Thoracic aorta (tissue), 2 donors: ENCODE measurements at places on chromosomes 3 and 15. TPM values are rescaled to one million over a fixed set of nuclear protein-coding genes. Genes with fewer than 3 reads are reported as not detected.

The CIP2A gene
- 5.9 TPM for total RNA-seq

DNA sequence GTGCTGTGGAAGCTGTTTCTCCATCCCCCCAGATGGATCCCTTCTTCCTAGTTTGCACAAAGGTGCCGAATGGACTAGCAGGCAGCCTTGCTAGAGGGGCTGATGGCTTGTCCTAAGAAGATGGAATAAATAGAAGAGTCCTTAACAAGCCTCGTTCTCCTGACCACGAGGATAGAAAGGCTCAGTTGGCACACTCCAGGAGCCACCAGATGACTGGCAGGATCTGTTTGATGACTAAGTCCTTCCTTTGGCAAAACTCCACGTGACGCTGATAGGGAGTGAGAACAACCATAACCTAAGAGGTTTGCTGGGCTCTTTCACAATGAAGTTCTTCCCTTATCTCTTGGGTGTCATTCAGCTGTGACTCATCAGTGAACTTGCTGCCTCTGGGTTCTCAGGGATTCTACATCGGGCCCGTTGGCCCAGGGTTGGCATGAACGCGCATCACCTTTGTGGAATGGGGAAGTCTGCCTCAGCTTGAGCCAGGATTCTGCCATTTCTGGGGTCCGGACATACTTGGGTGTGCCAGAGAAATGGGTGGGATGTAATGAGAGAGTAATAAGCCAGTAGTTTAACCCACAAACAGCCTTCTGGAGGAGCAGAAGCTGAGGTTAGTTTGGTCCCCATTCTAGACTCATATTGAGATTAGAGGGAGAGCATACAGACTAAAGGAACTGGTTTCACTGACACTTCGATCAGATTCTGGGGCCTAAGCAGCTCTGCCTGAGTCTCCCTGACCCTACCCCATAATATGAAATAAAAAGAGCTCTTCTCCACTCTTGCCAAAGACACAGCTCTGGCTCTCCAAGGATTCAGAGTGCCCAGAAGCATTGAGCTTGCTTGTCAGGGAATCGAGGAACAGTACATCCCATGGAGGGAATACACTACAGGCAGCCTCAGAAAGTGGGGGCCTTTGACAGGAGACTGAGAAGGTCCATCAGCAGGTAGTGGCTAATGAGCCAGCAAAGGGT, 2.0 kb upstream of the MELTF start:
- peak; percentile 71 for DNase-seq

GRCh38 chr3:186105543-186105942, 3.3 kb downstream of the ETV5 start:
- no peak for DNase-seq

DNA sequence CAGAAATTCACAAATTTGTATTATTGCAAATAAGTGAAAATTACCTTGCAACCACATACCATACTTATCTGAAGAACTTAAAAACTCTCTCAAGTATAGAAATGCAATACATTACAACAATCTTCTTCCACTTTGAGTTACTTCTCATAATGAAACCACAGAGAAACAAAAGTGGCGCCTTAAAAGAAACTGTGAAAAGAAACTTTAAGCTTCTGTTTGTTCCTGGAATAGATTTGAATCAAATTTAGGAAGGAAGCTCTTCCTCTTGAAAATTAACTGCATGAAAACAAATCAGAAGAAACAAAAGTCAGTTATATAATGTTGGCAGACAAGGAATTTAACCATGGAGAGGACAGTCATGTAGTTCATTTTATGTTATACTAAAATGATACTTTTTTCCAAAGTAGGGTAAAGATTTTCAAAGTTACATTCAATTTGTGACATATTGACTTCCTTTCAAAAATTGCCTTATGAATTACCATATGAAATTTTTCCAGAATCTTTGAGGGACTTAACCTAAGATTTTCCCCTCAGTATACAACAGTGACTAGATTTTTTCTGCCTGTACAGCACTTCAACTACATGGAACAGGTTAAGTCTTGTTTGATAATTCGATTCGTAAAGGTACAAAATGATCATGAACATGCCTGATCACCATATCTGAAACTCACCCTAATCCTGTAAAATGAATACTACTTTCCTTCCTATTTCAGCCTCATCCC, 57.6 kb upstream of the TNFSF10 start:
- DNase-seq, result no peak

DNA sequence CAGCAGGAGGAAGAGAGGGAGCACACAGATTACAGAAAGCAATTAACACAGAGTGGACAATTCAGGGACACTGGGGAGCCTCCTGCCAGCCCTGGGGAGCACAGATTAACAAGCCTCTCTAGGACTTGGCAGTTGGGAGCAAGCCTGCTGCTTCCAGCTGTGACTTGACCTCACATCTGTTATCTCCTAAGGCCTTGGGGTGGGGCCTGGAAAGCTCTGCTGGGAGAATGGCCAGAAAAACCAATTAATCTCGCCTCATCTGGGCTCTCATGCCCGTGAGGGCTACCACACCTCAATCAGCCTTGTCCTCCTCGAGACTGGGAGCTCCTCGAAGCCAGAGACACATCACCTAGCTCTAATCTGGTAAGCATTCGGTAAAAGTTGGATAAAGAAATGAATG, 39.1 kb downstream of the SEMA5B start:
- DNase-seq, result no peak

- no peak for DNase-seq
Measured at GRCh38 chr3:82954486-82954885, 1193.0 kb upstream of the GBE1 start.

GRCh38 chr3:13891492-13892073, 11.7 kb upstream of the WNT7A start:
- no peak for DNase-seq

DNA sequence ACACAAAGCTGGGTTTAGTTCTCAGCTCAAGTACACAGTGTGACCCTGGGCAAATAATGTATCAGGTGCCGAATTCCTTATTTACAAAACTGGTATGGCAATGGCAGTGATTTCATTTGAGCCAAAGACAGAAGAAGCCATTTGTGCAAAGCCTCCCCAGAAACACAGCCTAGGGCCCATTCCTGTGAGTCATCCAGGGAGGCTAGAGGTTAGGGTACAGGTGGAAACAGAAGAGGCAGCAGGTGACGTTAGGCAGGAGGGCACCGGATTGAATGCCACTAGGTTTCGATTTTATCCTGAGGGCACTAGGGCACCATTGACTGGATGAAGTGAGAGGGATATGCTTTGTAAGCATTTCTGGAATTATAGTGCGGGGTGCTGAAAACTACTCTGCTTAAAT, 766.9 kb upstream of the NR2F2 start:
- DNase-seq, result no peak

GRCh38 chr15:51750792-51751696, at the start of gene TMOD2:
TSS of gene TMOD2 (plus strand) at chr15:51751597. CDS start at chr15:51766442, 14,845 bp downstream.
- no peak for DNase-seq

The ARPP19 gene
- 102 TPM for total RNA-seq

The TNFAIP8L3 gene
- 33.3 TPM for total RNA-seq

- no peak for DNase-seq
Measured at GRCh38 chr3:77259694-77260093, 219.8 kb downstream of the ROBO2 start.

- no peak for DNase-seq
Measured at GRCh38 chr3:145902166-145902565, 258.8 kb downstream of the PLOD2 start.

DNA sequence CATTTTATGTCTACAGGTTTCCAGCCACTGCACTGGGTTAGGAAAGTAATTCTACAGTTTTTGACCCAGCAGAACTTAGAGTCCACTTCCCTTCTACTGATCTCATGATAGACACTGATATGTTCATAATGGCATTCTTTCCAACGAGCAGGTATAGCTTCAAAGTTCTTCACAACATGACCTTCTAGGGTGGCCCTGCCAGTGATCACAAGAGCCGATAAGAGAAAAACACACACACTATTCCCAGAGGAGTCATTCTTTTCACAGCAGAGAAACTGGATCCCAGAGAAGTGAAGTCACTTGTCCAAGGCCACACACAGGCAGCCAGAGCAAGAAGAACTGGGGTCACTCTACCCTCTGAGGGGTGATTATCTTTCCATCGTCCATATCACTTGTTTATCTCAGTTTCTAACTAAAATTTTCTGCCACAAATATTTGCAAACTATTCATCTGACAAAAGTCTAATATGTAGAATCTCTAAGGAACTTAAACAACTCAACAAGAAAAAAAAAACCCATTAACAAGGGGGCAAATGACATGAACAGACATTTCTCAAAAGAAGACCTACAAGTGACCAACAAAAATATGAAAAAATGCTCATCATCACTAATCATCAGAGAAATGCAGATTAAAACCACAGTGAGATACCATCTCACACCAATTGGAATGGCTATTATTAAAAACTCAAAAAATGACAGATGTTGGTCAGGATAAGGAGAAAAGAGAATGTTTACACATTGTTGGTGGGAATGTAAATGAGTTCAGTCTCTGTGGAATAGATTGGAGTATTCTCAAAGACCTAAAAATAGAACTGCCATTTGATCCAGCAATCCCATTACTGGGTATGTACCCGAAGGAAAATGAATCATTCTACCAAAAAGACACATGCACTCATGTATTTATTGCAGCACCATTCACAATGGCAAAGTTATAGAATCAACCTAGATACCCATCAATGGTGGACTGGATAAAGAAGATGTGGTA, 31.5 kb downstream of the SPTSSB start:
- DNase-seq, result no peak

DNA sequence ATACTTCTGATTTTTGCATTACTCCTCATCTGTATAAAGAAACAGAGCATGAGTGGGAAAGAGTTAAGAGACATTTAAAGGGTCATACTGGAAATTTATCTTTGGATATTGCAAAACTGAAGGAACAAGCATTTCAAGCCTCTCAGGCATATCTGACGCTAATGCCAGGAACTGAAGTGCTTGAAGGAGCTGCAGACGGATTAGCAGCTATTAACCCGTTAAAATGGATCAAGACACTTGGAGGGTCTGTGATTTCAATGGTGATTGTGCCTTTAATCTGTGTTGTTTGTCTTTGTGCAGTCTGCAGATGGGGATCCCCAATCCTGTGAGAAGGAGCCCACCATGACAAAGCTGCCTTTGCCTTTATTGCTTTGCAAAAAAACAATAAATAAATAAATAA, 202.5 kb upstream of the UBE3A start:
- no peak for DNase-seq

The SERINC4 gene
- not detected for total RNA-seq

The GOLGA6L10 gene
- total RNA-seq, result 3.1 TPM

DNA sequence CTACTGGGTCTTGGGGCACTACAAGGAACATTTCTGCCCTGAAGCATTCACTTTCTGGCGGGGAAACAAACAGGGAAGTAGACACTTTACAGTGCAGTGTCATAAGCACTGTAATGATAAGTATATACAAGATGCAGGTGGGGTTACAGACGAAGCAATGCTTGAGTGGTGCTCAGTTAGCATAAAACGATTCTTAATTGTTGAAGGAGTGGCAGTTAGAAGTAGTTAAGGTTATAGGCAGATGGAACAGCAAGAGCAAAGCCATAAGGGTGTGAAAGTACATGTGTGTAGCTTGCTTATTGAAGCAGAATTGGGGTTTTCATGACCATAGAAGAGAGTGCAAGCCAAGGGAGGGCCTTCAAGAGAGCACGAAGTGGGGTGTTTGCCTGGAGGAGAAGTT, 46.2 kb downstream of the SLC25A26 start:
- no peak for DNase-seq

DNA sequence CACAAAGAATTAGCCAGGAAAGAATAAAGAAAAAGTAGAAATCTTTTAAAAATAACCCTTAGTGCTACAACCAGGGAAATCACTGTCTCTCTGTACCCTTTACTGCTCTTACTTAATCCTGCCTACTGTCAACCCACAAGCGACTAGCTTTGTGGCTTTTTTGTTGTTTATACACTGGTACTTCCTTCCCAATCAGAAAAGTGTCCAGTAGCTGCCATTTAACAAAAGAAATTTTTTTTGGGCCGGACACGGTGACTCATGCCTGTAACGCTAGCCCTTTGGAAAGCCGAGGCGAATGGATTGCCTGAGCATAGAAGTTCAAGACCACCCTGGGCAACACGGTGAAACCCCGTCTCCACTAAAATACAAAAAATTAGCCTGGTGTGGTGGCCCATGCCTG, 13.8 kb upstream of the FAM219B start:
- DNase-seq, result no peak

GRCh38 chr3:185280572-185281365, 26.9 kb upstream of the EHHADH start:
- DNase-seq, result no peak

The ALAS1 gene
- 28.4 TPM for total RNA-seq

DNA sequence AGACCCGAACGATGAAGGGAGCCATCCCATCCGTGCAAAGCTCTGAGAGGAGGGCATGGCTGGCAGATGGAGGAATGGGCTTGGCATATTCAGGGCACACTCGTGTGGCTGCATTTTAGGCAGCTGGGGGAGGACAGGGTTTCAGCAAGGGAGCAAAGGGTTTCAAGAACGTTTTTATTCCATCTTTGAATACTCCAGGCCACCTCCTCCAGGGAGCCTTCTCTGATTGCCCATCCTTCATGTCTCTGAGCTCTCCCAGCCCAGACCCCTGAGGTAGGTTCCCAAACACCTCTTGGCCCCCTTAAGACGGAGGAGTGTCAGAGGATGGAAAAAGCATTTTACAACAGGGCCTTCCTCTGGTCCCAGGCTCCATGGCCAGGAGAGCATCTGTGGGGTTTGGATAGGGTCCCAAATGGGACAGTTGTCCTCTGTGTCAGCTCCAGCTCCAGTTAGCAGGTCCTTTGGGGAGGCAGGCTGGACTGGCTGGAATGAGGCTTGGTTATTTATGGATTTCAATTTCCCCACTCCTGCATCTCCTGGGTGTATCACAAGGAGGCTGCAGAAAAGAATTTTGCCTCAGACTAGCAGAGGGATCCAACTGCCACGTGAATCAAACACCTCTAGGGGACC, 17.7 kb upstream of the SLC6A1 start:
- no peak for DNase-seq

GRCh38 chr3:66236281-66236680, 15.5 kb downstream of the SLC25A26 start:
- no peak for DNase-seq

GRCh38 chr3:124263168-124263567, 271.2 kb upstream of the ROPN1 start:
- DNase-seq, result no peak
